GM12864 (cell line): ENCODE measurements at places on chromosomes 7 and 10.
A peak's percentile ranks its signal among the peaks of the same experiment; 100 is the strongest.

- DNase-seq: no peak
Observed at GRCh38 chr7:127770885-127771284, 118.9 kb downstream of the SND1 start.

DNA sequence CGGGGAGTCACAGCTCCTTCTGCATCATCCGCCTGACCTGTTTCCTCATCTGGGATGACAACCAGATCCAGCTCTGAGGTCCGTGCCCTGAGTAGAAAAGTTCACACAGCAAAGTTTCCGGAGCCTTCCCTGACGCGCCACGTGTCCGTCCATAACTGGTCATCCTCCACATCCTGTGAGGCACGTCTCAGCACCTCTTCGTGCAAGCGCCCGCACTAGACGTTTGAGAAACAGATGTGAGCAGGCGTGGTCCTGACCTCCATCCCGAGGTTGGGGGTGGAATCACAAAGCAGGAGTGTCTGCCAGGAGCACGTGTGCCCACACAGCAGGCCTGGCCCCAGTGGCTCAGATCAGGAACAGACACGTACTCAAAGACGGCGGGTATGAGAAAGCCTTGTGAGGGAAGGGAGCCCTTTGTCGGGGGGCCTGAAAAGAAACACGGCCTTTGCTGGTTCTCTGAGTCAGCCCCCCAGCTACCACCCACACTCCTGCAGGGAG lies 520.8 kb downstream of the DNAJB6 start:
- no peak for DNase-seq

GRCh38 chr7:24971333-24972165 lies 8.4 kb downstream of the OSBPL3 start:
- no peak for DNase-seq

GRCh38 chr10:98030093-98030821 lies at the start of gene CRTAC1:
Gene CRTAC1, minus strand, starts transcription at chr10:98030621. Its CDS starts 149 bp downstream, at chr10:98030472.
- DNase-seq: no peak

GRCh38 chr7:1112625-1113547 lies 25.0 kb downstream of the GPER1 start:
- DNase-seq: no peak

DNA sequence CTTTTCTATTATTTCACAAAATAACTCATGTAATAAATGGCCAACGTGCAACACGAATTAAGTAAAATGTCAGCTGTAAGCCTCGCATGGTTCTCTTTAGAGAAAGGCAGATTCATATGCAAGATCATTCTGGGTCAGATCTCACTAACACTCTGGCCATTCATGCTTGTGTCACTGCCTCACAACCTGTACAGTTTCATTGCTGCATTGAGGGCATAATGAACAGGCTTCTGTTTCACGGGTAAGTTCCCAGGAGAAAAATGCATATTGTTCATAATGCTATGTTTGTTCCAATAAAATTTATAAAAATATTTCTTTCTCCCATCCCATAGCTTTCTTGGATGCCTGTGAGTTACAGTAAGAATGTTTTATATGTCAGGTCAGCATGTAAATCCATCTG lies 734.0 kb upstream of the ANKRD30A start:
- no peak for DNase-seq

- DNase-seq: peak; percentile 24
Observed at GRCh38 chr10:31083765-31084184, 52.1 kb upstream of the ZNF438 start.

DNA sequence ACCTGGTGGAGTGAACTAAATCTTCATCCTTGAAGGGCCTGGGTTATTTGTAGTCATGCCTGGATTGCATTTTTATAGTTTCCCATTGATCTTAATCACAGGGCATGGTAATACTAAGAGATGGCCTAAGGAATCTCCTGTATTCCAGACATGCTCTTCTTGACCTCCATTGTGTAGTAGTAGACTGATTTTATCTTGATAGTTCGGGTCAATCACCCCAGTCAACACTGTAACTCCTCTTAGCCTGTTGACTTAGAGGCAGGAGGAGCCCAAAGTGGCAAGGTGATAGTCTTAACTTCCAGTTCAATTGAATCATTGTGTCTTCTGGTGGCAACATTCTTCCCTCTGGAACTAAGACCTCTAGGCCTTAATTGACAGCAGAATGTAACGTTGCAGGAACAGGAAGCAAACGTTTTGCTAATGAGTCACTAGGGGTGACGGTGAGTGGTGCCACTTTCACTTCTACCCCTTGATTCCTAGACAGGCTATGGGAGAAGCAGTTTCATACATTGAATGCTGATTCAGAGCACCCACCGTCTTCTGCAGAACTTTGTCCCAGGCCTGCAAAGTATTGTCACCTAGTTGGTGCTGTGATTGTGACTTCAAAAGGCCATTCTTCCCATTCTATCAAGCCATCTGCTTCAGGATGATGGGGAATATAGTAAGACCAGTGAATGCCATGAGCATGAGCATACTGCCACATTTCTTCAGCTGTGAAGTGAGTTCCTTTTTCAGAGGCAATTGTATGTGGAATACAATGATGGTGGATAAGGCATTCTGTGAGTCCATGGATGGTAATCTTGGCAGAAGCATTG lies 24.0 kb upstream of the PAPSS2 start:
- peak; percentile 52 for DNase-seq

DNA sequence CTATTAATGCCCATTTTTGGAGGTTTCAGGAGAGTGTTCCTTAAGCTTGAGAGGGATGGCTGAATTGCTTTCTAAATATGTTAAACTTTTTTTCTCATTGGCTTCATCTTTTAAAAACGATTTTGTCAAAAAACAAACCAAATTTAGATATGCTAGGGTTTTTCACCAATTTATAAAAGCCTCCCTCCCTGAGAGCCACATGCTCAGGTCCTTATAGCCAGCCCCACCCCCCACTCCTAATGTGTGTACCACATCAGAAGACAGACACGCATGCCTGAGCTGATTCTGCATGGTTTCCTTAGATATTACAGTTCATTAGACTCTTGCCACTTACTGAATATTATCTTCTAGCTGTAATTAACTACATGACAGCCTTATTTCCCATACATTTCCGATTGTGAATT lies 2.0 kb downstream of the CUL1 start:
- no peak for DNase-seq

GRCh38 chr7:88437132-88437531 lies 130.4 kb upstream of the STEAP4 start:
- no peak for DNase-seq

- DNase-seq: no peak
Observed at GRCh38 chr10:30758338-30758737, 128.8 kb upstream of the LYZL2 start.

GRCh38 chr10:28179006-28179742 lies 123.7 kb downstream of the MPP7 start:
- DNase-seq: no peak

GRCh38 chr10:97823734-97824133 lies 25.9 kb upstream of the GOLGA7B start:
- DNase-seq: no peak

- no peak for DNase-seq
Observed at GRCh38 chr10:130018265-130018664, 54.2 kb upstream of the EBF3 start.

- no peak for DNase-seq
Observed at GRCh38 chr7:27151931-27152815, at the start of gene HOXA3. Gene HOXA3, minus strand, starts transcription at chr7:27152583. Its CDS starts 41,943 bp downstream, at chr7:27110640.

DNA sequence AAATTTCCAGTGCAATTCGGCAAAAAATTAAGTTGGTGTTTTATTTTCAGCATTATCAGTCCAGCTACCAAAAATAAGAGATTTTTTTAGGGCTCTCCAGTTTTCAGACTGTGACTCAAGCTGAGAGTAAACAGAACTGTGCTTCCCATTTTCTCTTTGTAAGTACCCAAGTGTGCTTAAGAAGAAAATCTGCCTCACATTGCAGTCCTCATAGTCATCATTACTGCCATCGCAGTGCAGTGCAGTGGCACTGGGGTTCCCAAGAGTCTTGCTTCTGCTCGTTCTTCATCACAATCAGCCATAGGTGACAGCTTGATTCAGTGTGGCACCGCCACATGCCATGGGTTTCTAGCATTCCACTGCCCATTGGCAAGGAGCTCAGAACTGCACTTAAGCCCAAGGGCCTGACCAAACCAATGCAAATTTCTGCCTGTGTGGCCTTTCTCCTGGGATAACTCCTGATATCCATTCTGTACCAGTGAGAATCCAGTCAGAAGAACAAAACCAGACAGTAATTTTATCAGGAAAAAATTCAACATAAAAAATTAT lies 25.6 kb upstream of the ERCC6 start:
- DNase-seq: no peak

DNA sequence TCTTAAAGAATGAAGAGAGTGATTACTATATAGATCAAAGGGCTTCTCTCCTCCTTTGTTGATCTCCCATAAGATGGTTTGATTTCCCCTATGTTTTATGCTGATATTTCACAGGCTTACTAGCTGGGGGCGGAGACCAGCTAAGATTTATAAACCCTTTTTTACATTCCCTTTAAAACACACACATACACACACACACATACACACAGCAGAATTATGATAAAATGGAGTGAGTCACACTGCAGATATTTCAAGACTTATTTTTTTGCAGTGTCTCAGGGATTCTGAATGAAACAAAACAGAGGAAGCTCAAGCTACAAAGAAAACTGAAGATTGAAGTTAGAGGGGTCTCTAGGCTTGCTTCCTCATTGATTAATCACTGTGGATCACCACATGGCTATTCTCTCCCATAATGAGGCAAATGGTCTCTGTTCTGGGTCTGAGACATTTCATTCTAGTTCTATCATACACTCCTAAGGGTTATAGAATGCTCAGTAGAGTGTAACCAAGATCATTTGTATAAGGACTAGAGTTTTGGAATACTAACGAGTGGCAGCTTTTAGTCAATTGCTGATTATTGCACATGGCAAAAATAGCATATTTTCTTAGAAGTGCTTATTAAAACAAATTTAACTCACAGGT lies 18.6 kb downstream of the INA start:
- no peak for DNase-seq

DNA sequence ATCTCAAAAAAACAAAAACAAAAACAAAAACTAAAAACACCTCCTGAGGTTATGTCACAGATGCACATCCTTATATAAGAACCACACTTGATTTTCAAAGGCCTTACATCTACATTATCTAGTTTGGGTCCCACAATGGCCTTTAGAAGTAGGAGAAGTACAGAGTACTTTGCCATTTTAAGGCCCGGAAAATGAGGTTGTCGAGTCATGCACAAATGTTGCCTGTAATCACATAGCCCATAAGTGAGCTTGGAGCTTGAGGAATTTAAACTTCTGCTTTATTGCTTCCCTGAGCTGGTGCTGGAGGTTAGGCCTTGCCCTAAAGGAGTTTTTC lies 9.7 kb upstream of the MKRN1 start:
- DNase-seq: no peak

- no peak for DNase-seq
Observed at GRCh38 chr7:101560856-101561255, 68.2 kb downstream of the MYL10 start.

DNA sequence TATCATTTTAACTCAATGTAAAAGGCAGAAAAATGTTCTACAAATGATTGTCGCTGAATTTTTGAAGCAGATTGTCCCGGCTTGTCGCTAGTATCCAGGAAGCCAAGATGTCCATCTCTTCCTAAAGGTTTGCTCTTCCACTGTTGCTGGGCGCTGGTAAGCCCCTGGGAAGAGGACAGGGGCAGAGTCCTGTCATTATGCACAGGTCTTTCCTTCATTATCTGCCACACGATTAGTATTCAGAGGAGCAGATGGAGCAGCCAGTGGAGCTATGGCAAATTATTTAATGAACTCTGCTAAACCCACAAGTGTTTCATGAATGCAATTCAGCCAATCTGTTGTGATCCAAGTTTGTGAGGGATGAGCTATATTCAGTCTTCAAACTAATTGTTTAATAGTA lies 499.1 kb upstream of the NRP1 start:
- no peak for DNase-seq

GRCh38 chr10:60652628-60653027 lies 125.7 kb upstream of the CDK1 start:
- no peak for DNase-seq

DNA sequence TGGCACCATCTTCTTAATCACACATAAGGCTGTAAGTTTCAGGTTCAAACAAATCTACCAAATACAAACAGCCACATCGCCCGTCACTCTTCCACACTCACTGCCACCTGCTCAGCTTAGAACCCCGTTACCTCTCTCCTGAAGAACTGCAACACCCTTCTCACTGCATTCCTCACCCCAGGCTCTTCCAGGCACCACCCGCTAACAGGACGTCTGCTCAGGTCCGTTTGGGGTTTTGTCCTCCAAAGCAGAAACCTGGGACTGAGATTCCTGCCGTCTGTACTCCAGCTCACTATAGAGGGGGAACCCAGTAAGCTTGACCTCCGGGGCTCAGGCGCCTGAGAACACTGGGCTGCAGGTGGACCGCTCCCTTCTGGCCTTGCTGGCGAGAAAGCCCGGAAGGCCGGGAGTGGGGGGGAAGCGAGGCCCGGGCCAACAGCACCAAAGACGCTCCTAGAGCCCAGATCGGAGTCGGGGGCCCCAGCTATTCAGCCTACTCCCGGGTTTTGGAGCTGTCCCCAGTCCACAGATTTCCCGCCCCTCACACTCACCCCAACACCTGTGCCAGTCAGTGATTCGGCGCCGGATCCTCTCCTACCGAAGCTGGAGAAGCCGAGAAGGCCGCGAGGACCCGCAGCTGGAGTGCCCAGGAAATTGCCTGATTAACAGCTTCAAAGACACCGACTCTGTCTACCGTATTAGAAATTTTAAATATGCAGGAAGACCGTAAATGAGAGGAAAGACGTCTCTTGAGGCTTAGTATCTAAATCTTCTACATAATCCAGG lies at the start of gene AP3M1:
Gene AP3M1, minus strand, starts transcription at position 625 of the 786 bp plus-strand sequence. CDS start 12,449 bp downstream, outside the sequence.
- DNase-seq: no peak

DNA sequence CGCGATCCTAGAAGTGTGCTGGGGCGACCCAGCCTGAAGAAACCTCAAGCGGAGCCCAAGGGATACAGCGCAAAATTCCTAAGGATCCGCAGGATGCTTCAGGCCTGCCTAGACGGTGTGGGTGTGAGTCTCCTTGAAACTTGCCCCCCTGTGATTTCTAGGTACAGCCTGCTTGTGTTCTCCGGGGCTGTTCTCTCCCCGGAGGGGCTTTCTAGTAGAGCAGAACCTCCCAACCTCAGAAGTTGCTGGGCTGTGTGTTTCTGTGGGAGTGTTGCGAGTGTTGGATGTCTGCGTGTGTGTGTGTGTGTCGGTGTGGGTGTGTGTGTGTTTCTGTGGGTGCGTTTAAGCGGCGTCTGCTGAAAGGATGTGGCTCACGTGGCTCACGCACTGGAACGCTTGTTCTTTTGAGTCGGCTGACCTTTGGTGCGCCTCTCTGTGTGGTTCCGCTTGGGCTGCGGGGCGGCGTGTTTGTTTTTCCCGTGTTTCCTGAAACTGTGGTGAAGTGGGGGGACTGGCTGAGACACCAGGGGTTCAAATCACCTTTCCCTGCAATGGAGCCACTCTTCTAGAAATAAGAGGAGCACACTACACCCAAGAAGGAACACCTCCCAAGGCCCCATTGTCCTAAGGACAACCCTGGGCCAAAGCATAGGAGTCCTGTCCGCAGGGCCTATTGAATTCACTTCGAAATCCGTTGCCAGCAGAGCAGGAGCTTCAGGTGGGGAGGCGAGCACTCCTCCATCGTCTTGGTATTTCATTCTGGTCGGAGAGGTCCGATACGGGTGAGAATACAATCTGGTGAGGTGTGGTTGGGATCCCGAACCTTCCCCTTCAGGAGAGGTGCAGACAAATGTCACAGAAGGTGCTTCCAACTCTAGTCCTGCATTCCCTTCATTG lies 25.1 kb upstream of the ZNF273 start:
- no peak for DNase-seq

- DNase-seq: no peak
Observed at GRCh38 chr7:148963583-148964482, 64.5 kb downstream of the PDIA4 start.

- DNase-seq: no peak
Observed at GRCh38 chr7:20310963-20311742, 19.5 kb upstream of the ITGB8 start.

GRCh38 chr10:130339911-130340310 lies 203.7 kb downstream of the GLRX3 start:
- no peak for DNase-seq
